ENCODE measurements at places on chromosomes 3 and 15. TPM values are rescaled to one million over a fixed set of nuclear protein-coding genes. Genes with fewer than 3 reads are reported as not detected.

The STRA6 gene
- 0.84 TPM for total RNA-seq

The ABHD10 gene
- 39.7 TPM for total RNA-seq

GRCh38 chr3:184486614-184487013 lies 75.0 kb upstream of the EPHB3 start:
- H3K27ac ChIP-seq, result no peak overlapping the region
- peaks cover 45% of the 10 kb centered on the region for H3K27me3 ChIP-seq
- H3K36me3 ChIP-seq, result no peaks in the 10 kb centered on the region
- peak; percentile 21 for DNase-seq

DNA sequence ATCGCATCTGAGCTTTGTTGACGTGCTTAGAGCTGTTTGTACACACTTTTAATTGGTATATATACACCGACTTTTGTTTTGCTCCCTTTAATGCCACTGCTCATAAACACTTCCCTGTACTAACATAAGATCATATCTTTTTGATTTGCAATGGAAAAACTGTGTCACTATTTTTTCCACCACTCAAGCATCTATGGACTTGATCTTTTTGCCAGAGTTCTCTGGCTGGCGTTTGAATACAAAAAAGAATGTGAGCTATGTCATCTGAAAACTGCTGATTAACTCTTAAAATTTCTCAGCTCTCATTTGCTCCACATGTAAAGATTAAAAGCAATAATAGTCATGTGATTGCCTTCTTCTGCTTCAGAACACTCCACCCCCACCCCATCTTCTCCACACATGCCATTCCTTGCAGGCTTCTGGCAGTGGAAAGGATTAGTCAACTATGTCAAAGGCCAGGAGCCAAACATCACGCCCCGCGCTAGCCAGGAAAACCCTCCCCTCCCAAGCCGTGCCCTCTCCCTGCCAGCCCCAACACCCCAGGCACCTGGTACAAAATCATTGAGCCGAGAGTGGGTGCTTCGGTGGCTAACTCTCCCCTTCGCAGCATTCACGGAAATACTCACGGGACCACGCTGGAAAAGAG lies 123.4 kb upstream of the MEF2A start:
- no peaks in the 10 kb centered on the region for H3K27me3 ChIP-seq
- no peaks in the 10 kb centered on the region for H3K4me1 ChIP-seq
- H3K4me3 ChIP-seq, result no peak overlapping the region
- H3K27ac ChIP-seq, result no peak overlapping the region
- DNase-seq, result no peak
- no peaks in the 10 kb centered on the region for H3K36me3 ChIP-seq

DNA sequence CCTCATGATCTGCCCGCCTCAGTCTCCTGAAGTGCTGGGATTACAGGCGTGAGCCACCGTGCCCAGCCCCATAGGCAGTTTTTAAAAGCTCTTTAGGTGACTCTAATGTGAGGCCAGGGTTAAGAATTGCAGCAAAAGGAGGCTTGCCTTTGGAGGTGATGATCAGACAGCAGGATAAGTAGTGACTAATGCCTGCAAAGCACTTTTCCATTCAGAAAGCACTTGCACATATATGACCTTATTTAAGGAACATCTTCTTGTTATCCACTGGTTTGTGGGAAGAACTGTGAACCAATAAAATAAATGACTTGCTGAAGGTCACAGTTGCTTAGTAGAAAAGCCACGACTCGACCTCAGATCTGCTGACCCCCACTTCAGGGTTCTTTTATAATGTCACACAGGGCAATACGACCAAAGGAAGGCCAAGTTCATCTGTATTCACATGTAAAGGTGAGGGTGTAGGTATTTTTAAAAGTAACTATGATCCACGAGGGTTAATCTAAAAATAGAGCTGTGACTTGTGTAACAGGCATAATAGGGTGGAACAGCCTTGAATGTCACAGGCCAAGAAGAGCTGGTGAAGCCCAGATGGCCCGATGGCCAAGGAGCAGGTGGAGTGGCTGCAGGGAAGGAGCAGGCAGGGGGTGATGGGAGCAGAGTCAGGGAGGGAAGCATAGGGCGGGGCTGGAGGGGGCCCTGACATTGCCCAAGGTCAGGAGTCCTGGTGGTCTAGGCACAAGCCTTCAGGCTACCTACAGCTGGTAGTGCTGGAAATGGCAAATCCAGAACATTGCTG lies 24.4 kb downstream of the LARP6 start:
- no peak overlapping the region for H3K4me3 ChIP-seq
- no peak overlapping the region for H3K27ac ChIP-seq
- peaks cover 42% of the 10 kb centered on the region for H3K4me1 ChIP-seq
- no peak for DNase-seq
- H3K36me3 ChIP-seq, result peaks cover 15% of the 10 kb centered on the region

DNA sequence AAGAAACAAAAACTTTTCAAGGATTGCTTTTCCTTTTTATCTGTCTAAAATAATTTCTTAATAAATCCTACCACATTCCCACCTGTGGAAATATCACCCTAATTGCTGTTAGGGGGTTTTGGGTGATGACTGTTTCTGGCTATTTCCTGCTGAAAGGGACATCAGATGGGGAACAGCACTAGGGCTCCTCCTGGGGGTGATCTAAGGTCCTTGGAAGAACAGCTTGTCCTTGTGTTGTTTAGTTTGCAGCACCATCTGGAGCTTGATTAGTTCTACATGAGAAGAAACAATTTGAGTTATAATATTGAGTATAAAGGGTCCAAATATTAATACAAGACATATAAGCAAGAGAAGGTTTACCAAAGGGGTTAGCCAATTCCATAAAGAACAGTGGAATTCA lies 18.7 kb downstream of the OR5H15 start:
- H3K27me3 ChIP-seq, result no peaks in the 10 kb centered on the region
- no peaks in the 10 kb centered on the region for H3K4me1 ChIP-seq
- no peak overlapping the region for H3K4me3 ChIP-seq
- H3K36me3 ChIP-seq, result no peaks in the 10 kb centered on the region

The TEX9 gene
- total RNA-seq, result 18.0 TPM
